Panc1 (cell line): ENCODE measurements at places on chromosomes 3 and 15. TPM values are rescaled to one million over a fixed set of nuclear protein-coding genes. Genes with fewer than 3 reads are reported as not detected.

DNA sequence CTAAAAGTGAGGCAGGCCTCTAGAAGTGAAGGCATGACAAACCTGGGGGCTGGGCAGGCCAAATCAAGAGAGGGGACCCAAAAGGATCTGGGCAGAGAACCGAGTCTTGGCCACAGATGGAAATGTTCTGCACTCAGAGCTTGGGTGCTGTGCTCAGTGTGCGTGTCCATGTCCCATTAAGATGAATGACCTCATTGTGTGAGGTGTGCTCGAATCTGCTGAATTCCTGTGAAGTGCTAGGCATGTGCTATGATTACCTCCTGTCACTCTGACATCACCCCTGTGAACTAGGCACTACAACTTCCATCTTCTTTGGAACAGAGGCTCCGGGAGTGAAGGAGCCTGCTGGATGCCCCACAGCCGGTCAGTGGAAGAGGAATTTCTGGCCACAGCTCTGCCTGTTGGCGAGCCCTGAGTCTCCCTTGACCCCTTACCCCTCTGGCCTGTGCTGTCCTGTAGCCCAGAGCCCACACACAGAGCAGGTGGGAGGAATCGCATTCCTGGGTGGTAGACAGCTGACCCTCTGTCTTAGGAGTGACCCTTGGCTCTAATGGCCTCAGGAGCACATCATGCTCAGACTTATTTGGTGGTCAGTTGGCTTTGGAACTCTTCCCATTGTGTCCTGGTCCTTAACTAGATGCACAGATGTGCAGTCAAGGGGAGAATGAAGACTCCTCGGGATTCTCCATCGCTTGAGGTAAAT lies 67.6 kb upstream of the CTDSPL start:
- no peak for DNase-seq

MESP2 gene
- total RNA-seq = 1.1 TPM

- no peak for DNase-seq
Measured at GRCh38 chr3:67047051-67047450, 48.9 kb downstream of the KBTBD8 start.

- no peak for DNase-seq
Measured at GRCh38 chr3:120498556-120499346, 48.0 kb upstream of the FSTL1 start.

DNA sequence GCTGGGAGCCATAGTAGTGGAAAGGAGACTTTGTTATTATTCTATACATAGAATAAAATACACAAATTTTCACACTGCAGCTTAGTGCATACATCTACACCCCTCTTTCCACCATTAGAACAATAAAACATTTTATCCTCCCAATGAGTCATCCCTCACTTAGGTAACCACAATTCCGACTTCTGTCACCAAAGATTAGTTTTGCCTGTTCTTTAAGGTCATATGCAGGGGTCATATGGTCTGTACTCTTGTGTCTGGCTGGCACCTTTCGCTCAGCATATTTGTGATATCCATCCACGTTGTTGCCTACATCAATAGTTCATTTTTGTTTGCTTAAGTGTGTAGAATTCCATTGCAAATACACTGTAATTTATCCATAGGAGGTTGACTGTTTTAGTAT lies 399.4 kb downstream of the SHQ1 start:
- no peak for DNase-seq

CYP8B1 gene
- total RNA-seq = 0.08 TPM

DNA sequence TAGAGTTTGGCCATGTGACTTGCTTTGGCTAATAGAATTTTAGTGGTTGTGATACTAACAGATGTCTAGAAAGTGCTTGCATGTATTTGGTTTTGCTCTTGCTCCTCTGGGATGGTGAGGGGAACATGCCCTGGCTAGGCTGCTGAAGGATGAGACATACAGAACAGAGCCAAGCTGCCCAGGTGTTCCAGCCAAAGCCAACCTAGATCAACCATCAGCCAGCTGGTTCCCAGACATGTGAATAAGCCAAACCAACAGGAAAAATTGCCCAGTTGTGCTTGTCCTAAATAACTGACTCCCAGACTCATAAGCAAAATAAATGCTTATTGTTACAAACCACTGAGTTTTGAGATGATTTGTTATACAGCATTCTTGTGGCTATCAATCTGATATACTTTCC lies 292.6 kb downstream of the SUCLG2 start:
- no peak for DNase-seq

TMC3 gene
- total RNA-seq = not detected

GRCh38 chr3:183148056-183148455 lies 14.5 kb downstream of the LAMP3 start:
- DNase-seq = no peak

ZPLD1 gene
- not detected for total RNA-seq

DNA sequence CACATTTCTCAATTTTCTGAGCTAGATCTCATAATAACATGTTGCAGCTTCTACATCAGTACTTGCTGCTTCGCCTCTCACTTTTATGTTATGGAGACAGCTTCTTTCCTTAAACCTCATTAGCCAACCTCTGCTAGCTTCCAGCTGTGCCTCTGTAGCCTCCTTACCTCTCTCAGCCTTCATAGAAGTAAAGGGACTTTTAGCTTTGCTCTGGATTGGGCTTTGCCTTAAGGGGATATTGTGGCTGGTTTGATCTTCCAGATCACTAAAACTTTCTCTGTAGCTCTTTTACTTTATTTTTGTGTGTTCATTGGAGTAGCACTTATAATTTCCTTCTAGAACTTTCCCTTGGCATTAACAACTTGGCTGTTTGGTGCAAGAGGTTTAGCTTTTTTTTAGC lies 150.1 kb downstream of the ATG7 start:
- DNase-seq = no peak

MIX23 gene
- total RNA-seq = 61.7 TPM
